Right ventricle myocardium inferior (tissue), 1 donor: ENCODE measurements at places on chromosomes 6 and 20.

DNA sequence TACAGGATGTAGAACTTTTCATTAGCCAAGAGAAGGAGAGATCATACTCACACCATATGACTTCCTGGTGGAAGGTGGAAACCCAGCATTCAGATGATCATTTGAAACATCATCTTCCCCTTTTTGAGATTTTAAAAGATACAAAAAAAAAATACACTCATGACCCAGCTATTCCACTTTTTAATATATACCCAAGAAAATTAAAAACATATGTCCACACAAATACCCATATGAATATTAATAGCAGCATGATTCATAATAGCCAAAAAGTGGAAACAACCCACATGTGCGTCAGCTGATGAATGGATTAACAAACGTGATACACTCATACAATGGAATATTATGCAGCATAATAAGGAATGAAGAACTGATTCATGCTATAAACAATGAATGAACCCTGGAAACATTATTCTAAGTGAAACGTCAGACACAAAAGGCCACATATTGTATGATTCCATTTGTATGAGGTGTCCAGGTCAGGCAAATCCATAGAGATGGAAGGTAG lies 130.0 kb upstream of the SGK1 start:
- no peak for DNase-seq

- no peak for DNase-seq
These were observed 238.2 kb downstream of the SOX4 start for GRCh38 chr6:21831521-21832291.

DNA sequence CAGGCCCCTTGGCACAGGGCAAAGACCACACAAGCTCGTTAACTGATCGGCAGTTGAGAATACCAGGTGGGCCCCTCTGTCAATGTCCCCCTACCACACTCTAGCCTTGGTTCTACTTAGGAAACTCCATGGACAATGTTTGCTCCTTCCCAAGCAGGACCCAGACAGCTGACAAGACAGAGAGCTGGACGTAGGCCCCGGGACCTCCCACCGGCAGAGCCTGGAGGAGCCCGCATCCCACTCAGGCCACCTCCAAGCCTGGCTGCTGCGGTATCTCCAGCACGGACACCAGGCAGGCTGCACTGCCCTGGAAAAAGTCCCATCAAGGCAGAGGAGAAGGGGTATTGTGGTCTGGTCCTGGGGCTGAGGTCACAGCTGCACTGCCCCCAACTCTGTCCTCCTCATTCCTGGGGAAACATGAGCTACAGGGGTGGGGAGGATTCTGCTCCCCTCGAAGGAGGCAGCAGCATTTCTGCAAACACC lies 6.2 kb upstream of the GRM4 start:
- DNase-seq, result no peak

DNA sequence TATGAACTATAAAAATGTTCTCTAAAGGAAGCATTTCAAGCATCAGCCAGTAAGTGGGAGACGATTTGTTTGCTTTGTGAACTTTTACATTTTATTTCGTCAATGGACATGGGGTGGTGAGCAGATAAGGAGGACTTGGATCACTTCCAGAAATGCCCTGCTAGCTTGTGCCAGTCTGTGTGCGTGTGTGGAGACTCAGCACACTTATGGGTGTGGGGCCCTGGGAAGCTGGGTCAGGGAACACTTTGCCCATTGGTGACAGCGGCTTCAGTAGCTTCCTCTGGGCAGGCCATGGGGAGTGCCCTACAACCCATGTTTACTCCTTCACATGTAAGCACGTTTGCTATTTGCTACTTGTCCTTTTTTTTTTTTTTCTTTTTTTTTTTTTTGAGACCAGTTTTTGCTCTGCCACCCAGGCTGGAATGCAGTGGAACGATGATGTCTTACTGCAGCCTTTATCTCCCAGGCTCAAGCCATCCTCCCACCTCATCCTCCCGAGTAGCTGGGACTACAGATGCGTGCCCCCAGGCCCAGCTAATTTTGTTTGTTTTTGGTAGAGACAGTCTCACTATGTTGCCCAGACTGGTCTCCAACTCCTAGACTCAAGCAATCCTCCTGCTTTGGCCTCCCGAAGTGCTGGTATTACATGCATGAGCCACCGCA lies 24.2 kb downstream of the PRDM1 start:
- no peak for DNase-seq

DNA sequence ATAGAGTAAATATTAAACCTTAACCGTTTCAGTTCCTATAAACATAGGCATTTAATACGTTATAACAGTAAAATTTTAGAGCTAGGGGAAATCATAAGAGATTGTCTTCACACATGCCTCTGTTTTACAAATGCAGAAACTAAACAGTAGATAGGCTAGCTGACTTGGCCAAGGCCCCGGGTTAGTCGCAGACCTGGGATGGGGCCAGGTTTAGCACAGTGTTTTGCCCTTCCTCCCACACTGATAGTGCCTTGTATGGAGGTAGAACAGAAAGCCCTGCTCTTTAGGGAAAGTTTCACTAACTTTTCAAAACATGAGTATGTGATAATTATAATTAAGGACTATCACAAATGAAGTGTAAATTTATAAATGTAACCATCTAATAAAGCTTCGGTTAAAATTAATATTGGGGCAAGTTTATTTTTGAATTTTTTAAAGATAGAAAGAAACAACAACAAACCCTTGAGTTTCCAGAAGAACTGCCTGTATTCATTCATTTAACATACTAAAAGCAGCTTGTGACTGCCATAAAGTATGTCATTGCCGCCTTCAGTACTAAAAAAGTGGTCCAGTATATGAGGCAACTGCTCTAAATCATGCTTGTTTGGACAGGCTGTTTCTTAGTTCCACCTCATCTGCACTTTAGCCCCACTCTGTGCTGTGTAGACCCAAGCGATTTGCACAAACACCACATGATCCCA lies 62.5 kb upstream of the LOC128125822 start:
- DNase-seq, result peak; percentile 69

DNA sequence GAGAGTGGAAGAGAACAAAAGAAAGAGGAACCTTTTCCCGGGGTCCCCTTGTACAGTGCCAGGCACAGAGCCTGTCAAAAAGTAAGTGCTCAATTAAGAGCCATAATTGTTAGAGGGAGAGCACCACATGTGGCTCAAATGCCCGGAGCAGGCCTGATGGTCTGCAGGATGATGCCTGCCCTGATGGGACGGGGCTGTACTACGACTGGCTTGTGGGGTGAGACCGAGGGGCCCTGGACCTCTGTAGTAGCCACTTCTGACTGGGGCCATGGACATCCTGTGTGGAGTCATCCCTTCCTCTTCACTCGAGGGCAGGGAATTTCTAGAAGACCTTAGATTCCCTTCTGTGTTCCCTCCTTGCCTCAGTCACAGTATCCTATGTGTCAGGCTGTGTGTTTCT lies 47.9 kb downstream of the KCNK5 start:
- DNase-seq, result no peak

GRCh38 chr6:15023448-15023847 lies 222.4 kb upstream of the JARID2 start:
- DNase-seq, result no peak

GRCh38 chr6:131770776-131771175 lies 37.0 kb upstream of the ENPP1 start:
- no peak for DNase-seq

DNA sequence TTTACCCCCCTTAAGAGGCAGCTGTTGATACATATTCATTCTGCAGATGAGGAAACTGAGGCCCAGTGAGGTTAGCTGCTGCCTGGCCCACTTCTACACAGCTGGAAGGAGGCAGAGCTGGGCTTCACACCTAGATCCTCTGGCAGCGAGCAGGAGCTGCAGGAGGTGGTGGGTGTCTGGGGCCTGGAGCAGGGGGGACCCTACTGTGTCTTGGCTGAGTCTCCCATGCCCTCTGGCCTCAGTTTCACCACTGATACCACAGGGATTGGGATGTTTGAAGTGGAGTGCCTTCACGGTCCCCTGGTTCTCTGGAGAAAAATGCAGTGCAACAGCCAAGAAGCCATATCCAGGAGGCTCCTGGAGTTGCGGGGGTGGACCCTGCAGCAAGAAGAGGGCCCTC lies 8.2 kb upstream of the BPIFA2 start:
- no peak for DNase-seq

GRCh38 chr6:156832231-156832647 lies 55.1 kb downstream of the ARID1B start:
- DNase-seq, result no peak

GRCh38 chr20:17568972-17569521 lies 828 bp upstream of the DSTN start:
- DNase-seq, result peak; percentile 89

GRCh38 chr6:137390334-137390733 lies 103.9 kb downstream of the OLIG3 start:
- DNase-seq, result peak; percentile 39

DNA sequence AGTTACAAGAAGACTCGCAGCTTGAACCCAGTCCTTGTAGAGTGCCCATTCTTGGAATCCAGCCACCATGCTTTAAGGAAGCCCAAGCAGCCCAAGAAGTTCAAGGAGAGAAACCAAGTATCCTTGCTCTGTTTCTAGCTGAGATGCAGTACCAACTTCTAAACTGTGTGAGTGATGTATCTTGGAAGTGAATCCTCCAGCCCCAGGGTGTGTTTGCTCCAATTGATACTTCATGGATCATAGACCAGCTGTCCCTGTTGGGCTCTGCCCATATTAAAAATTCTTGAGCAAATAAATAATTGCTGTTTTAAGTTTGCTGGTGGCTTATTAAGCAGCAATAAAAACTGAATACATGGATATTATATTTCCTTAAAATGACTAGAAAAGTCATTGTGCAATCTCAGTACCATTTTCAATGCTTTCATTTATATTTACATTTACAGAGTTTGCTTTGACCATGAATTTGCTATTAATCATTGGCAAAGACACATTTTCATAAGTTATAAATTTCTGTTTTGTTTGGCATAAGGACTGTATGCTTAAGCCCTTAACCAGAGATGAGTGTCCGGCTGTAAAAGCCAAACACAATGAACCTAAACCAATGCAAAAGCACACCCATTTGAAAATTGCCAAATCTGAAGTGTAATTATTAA lies 9.2 kb downstream of the SPTLC3 start:
- no peak for DNase-seq

DNA sequence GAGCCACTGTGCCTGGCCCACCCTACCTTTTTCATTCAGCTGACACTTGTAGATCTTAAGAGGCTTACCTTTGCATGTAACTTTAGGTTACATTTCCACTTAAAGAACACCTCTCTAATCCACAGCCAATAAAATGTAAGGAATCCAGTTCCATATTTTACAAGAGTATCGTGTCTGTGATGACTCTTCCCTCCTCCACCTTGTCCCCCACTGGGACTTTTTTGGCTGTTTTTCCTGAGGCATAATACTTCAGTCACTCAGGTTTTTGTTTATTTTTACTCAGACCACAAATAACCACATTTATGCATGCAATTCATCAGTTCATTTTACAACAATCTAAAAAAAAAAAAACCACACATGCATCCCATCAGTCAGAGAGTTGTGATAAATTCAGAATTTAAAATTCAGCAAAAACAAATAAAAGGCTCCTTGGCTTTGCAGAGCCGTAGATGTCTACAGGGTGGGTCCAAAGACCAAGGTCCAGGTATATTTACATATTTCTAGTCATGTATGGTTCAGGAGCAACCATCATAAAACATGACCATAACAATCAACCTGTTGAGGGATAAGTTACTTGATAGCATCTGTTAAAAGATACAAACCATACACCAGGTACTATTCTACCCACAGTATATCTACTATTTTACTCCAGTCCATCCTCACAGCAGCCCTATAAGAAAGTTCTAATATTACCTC lies 9.9 kb downstream of the ATXN1 start:
- no peak for DNase-seq

- DNase-seq, result no peak
These were observed at the start of gene HLA-DPA1 for GRCh38 chr6:33073431-33073871. Gene HLA-DPA1 (minus strand): TSS chr6:33073649.

DNA sequence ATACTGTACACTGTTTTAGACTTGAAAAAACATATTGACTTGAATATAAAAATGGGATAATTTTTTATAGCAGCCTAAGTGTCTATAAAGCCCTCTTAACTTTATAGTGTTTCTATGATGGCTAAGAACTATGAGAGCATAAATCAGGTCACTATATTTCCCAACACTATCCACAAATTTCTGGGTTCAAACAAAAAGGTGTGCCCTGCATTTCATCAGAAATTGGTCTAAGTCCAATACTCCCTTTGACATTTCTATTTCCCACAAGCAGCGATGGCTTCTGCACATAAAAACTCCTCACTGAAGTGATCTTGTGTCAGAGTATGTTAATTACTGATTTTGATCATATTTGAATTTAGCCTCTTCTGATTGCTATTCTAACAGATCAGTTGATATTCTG lies 143.9 kb downstream of the WDR27 start:
- no peak for DNase-seq

GRCh38 chr20:4011226-4011975 lies 4.0 kb downstream of the RNF24 start:
- no peak for DNase-seq

DNA sequence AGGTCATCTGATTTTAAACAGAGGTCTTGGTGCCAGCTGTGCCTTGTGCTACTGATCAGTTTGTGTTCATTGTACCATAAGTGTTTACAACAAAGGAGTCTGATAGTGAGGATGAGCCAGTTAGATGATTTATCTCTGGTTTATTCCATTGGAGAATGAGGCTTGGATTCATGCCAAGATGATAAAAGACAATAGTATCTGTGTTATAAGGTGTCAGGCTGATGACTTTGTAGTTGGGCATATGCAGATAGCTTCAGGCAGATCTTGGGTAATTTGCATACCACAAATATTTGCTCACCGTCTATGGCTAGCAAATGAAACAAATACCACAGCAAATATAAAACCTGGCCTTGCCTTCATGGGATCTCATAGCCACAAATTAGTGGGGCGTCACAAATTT lies 43.3 kb upstream of the PHACTR2 start:
- DNase-seq, result no peak

DNA sequence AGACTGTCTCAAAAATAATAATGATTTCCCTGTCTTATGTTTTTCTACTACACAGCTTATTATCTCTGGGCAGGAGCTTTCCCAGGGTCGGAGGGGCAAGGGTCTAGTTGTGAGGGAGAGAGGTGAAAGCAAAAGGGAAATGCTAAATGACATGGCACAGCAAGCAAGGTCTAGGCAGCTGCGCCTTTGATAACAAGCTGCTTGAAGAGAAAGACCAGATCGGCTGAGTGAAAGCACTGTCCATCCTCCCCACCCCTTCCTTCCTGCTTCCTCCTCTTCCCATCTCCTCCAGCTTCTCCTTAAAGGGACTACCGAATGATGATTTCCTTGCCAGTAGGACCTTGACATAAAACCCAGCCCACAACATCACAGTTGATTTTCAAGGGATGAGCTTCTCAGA lies 158.1 kb upstream of the AKAP12 start:
- no peak for DNase-seq

- DNase-seq, result no peak
These were observed 14.3 kb downstream of the B4GALT5 start for GRCh38 chr20:49699200-49699992.

- DNase-seq, result no peak
These were observed 292.8 kb downstream of the CLIC5 start for GRCh38 chr6:45722876-45723275.

GRCh38 chr20:59184880-59185447 lies 21.3 kb downstream of the ZNF831 start:
- DNase-seq, result no peak

- no peak for DNase-seq
These were observed 78.2 kb upstream of the EEF1E1 start for GRCh38 chr6:8180327-8181159.
